ENCODE measurements at places on chromosomes 5 and 9.
A peak's percentile ranks its signal among the peaks of the same experiment; 100 is the strongest.

DNA sequence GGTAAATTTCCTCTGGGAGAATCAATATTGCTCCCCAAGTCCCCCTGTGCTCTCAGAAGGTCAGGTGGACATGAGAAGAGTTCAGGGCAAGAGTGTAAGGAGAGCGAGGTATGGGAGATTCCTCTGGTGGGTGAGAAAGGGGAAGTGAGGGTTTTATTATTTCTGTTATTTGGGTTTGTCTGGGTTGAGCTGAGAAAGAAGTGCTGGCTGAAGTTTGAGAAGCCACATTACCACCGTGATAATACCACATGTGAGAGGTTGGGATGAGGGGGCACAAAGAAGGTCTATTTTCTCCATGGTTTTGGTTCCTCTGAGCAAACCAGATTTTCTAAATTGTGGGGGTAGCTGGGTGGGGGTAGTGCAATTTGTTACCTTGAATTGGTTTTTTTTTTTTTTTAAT, 350.4 kb downstream of the OSTF1 start:
- no peak for DNase-seq

DNA sequence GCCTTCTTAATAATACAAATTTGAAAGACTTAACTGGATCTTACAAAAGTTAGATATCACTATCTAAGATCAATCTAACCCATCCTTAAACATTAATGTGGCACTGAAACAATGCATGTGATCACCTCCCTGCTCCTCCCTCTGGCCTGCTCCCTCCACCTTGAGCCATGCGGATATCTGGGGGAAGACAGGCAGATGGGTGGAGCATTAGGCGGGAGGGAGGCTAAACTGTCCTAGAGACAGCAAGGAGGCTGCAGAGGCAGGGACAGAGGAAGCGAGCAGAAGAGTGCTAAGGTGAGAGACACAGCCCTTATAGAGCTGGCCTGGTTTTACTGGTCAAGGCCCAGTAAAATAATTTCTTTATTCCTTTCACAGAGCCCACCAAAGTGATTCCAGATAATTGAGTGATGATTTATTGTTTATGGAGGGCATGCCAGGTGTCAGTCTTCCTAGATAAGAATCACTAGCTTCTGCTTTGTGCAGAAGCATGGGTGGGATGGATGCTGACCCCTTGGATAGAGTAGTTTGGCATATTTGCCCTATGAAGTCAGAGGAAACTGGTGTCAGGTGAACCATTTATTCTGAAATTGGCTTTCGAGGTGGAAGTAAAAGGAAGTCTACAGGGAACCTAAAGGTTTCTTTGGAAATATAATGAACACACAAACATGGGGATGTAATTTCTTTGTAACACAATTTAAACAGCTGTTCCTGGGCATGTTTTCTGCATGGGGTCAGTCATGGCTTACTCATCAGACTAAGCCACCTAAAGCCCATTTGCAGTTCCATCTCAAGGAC, 188.3 kb downstream of the GNAQ start:
- no peak for DNase-seq

DNA sequence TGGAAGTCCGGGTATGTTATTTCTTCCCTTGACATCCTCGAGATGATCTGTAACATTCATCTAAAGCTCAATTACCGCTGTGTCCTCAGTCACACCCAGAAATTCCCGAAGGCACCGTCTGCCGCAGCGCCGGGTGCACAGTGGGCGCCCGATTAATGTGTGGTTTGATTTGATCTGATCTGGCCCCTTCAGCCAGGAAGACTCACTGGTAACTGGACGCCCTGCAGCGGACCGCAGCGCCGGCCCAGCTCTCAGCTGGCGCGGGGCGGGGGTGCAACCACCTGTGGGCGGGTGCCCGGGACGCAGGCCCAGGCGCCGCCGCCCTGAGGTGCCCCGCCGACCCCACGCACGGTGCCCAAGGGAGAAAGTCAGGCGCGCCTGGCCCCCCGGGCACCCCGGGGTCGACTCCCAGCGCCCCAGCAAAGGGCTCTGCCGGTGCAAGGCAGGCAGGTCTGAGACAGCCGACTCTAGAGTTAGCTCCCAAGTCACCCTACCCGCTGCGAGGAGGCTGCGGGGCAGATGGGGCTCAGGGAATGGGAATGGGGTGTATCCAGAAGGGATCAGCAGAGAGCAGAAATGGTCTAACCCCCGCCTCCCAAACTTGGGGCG, 1.7 kb downstream of the EPB41L4B start:
- peak; percentile 26 for DNase-seq

GRCh38 chr9:135665795-135666189, 2.7 kb downstream of the LCN9 start:
- no peak for DNase-seq

- DNase-seq = no peak
Measured at GRCh38 chr5:83925955-83926337, 205.3 kb upstream of the HAPLN1 start.

DNA sequence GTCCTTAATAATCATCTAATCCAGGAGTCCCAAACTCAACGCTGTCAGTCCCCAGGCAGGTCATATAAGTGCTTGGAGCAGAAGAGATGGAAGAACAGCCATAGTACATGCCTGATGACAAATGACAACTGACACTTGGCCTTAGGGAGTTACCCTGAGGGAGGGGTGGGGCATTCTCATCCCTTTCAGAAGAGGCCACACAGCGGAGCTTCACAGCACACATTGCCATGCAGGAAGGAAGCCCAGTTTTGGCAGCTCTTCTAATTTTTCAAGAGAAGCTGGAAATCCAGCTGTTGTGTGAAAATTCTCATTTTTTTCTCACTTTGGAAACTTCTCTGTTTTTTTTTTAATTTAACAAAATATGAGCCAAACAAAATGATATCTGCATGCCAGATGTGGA, 89.0 kb downstream of the ASTN2 start:
- DNase-seq = no peak

GRCh38 chr9:6428940-6429889, 16.2 kb downstream of the UHRF2 start:
- DNase-seq = no peak

- no peak for DNase-seq
Measured at GRCh38 chr9:14372437-14373335, 58.7 kb upstream of the NFIB start.

GRCh38 chr5:89120719-89121118, 237.7 kb upstream of the MEF2C start:
- DNase-seq = no peak

DNA sequence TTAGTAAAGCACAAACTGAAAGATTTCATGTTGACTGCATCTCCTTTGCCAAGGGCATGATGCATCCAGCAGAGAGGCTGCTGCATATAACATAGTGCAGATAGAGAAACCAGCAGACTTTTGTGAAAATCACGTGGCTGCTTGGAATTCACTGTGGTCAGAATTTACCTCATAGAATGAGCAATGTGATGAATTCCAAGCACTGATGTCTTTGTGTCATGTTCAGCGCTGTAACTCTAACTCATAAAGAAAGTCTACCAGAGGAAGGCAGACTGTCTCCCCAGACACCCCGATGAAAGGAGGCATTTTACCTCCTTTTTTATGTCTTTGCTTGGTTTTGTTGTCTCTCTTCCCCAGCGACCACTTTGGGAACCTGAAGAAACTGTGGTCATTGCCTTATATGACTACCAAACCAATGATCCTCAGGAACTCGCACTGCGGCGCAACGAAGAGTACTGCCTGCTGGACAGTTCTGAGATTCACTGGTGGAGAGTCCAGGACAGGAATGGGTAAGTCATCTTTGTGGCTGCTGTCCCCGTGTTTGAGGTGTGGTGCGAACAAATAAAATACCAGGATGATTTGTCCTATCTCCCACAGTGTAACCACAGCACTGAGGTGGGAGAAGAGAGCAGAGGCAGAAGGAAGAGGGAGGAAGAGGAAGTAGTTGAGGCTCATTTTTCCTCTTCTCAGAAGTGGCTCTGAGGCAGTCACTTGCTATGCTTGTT, 42.0 kb downstream of the ITK start:
- no peak for DNase-seq

DNA sequence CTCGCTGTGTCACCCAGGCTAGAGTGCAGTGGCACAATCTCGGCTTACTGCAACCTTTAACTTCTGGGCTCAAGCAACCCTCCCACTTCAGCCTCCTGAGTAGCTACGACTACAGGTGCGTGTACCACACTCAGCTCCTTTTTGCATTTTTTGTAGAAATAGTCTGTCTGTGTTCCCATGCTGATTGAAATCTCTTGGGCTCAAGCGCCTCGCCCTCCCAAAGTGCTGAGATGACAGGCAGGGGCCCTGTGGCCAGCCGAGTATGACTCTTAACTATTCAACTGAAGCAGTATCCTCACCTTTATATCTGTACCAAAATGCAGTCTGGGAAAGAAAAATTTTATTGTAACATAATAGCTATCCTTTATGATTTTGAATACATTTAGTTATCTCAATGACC, 12.2 kb upstream of the NIM1K start:
- no peak for DNase-seq

DNA sequence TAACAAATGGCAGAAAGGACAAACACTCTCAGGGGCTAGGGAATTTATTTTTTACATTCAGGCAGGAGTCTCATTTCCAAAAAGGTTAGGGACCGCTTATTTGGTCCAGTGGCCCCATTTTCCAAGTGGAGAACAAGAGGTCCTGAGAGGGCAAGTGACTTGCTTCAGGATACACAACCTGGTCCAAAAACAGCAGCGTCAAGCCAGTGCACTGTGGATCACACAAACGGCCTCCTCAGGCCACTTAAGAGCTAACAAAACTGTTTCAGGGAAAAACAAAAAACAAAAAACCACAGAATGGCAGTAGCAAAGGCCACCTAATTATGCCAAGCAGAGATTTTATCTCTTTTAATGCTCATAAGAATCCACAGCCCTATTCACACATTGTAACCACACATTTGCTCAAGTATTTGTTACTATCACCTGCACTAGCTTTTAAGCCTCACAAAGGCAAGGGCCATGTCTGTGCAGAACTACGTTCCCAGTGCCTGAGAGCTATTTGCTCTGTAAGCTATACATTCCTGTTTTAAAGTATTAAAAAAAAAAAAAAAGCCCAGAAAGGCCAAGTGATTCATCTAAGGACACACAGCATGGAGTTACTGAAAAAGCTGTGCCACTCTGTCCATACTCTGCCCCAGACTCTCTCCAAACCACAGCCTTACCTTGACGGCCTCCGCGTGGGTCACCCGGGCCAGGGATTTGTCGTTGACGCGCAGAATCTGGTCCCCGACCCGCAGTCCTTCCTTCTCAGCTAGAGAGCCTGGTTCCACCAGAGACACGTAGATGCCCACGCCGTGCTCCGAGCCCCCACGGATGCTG, 1.5 kb downstream of the WHRN start:
- DNase-seq = peak; percentile 45

DNA sequence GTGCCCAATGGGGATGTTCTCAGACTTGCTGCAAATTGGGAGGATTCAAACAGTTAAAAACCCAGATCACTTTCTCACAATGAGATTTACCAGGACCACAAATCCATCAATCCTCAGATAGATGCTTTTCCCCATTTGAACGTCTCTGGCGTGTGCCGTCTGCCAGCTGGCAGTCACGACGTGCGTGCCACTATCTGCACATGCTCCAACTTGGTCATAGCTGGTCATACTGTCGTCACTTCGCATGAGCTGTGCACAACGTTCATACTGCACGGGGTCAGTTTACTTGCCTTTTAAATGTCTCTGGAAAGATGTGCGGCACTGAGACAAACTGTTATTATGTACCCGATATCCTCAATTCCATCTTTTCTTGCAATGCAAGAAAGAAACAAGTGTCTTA, 118.3 kb upstream of the RAPGEF1 start:
- DNase-seq = no peak

DNA sequence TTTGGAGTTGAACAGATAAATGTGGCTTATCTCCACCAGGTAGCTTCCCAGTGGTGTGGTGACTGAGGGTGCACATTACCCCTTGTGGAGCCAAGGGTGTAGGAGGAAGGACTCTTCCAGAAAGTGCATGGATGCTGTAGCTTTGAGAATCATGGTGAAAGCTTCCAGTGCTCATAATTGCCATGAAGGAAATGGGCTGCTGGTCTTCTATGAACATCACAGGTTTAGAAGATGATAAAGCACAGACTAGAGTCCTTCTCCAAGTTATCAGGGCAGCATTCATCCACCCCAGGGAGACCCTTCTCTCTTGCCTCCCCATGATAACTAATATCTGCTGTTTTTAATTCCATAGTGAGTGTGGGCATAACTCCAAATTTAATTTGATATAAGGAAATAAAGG, 93.4 kb upstream of the CHD1 start:
- no peak for DNase-seq

DNA sequence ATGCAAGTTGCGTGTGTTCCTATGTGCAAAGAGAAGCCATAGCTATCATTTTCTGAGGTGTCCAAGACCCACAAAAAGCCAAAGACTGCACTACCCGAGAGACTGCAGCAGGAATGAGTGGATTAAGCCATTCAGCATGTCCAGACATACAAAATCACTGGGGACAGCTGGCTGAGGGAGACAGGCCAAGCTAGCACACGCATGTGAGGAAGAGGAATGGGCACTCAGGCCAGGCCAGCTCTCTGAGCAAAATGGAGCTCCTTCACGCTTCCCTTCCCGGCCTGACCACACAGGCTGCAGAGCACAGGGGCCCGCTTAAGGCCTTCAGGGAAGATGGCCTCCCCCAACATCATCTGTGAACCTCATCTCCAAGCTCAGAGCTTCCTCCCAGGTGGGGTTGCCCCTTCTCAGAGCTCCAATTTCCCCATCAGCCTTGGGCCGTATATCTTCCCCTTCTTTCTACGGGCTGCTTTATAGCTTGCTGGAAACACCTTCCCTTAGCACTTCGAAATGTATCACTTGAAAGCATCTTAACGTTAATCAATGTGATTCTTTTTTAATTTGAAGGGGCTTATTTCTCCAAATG, 8.4 kb downstream of the DCANP1 start:
- no peak for DNase-seq

DNA sequence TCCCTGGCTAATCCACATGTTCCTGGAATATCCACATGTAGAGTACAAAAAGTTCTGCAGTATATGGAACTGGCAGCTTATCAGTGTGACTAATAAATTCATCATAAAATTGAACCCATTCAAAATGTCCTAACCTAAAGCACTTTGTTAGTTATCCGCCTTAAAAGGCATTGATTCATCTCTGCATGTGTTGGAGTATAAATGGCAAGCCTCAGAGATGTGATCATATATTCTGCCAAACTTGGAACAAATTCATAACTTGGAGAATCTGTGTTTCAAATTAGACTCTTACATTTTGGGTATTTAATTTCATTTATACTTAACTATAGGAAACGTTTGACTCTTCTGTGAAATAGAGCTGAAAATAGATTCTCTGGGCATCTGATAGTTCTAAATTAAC, 25.2 kb upstream of the NREP start:
- no peak for DNase-seq

GRCh38 chr5:160342413-160342941, 27.9 kb downstream of the C1QTNF2 start:
- peak; percentile 89 for DNase-seq

- peak; percentile 15 for DNase-seq
Measured at GRCh38 chr9:74496819-74497747, at the start of gene RORB. Gene RORB, plus strand, starts transcription at chr9:74497335. Its CDS starts 642 bp downstream, at chr9:74497977.

DNA sequence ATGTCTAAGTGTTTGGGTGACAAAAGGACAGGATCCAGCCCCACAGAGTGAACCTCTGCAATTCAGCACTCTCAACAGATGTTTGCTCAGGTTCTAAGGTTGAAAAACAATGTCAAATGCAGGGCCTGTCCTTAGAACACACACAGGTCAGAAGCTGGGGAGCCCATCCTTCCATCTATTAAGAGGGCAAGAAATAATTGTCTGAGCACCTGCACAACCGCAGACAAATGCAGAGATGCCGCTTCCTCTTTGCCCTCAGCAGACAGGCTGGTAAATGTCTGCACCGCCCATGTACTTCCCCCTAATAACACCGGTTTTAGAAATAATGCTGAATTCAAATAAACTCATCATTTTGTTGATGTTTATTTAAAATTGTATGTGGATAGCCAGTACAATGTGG, 414.5 kb upstream of the ADAMTS16 start:
- DNase-seq = no peak

GRCh38 chr9:132014218-132014805, 65.4 kb downstream of the MED27 start:
- no peak for DNase-seq
